ENCODE measurements at places on chromosomes 16 and 17. TPM values are rescaled to one million over a fixed set of nuclear protein-coding genes. Genes with fewer than 3 reads are reported as not detected.

DNA sequence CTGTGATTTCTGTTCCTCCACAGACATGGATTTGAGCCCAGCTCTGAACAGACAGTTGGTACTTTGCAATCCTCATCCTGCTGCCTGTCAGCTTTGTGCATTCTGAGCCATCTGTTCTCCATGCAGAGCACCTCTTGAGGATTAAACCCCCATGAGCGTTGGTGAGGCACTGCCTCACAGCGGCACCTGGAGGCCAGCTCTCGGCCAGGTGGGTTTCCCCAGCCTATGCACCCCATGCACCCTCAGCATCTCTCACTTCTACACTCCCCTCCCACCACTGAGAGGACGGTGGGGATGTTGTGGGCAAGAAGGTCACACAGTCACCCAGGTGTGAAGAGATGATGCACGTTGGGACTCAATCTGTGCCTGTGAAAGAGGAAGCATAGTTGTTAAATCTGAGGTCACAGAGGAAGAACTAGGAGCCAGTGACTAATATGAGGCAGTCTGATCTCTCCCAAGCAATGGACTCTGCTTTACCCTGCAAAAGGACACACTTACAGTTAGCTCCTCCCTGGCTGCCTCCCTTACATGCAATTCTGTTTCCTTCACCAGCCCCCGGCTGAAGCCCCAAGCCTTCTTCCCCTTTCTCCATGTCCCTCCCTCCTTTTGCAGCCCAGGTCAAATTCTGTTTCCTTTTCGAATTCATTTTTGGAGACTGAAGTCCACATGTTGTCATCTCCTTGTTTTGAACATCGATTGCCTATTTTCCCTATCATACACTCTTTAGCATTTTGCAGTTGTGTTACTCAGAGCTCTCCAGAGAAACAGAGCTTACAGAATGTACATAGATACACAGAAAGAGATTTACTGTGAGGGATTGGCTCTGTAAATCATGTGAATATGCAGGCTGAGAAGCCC is 58.5 kb downstream of the HS3ST3B1 start:
- H3K27me3 ChIP-seq, result no peaks in the 10 kb centered on the region
- peak; percentile 97 for ATAC-seq

- ATAC-seq, result peak; percentile 51
- H3K4me3 ChIP-seq, result peak overlapping the region; percentile 100
- peaks cover 30% of the 10 kb centered on the region for H3K4me1 ChIP-seq
- H3K36me3 ChIP-seq, result peaks cover 100% of the 10 kb centered on the region
- peak overlapping the region; percentile 99 for H3K27ac ChIP-seq
These were observed 98.6 kb upstream of the CHMP6 start for GRCh38 chr17:80892900-80893603.

Gene PIK3R5
- total RNA-seq, result 78.6 TPM

Gene CACNG5
- not detected for total RNA-seq

Gene TLCD2
- 1.1 TPM for total RNA-seq

DNA sequence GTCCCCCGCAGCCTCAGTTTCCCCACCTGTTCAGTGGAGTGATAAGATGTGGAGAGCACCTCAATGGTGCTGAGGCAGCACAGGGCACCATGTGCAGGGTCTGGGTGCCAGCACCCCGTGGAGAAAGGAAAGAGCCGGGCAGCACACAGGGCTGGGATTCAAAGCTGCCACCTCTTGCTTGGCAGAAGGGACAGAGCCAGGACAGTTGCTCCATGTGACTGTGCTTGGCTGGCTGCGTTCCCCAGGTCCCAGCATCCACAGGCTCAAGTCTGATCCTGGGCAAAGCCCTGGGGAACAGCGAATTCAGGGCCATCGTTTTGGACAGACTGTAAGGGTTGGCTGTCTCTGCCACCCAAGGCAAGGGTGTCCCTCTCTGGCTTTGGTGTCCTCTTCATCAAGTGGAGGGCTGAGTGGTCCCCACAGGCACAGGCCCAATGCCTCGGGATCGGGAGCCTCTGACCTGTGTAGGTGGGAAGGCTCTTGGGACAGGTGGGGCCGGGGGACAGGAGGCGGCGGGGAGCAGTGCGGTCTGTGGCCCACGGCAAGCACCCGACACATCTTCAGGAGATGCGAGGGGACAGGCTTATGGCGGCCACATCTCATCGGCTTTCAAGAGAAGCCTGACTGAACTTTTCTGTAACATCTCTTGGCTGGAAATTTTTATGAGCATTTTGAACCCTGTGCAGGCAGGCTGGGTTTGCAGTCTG is 8.5 kb downstream of the ZNF469 start:
- no peak overlapping the region for H3K27ac ChIP-seq
- H3K27me3 ChIP-seq, result peaks cover 16% of the 10 kb centered on the region
- no peak for ATAC-seq
- no peaks in the 10 kb centered on the region for H3K4me1 ChIP-seq
- no peaks in the 10 kb centered on the region for H3K36me3 ChIP-seq

GRCh38 chr17:16507918-16508533 is 16.0 kb upstream of the LRRC75A start:
- H3K4me1 ChIP-seq, result no peaks in the 10 kb centered on the region
- H3K27me3 ChIP-seq, result no peaks in the 10 kb centered on the region
- no peak overlapping the region for H3K27ac ChIP-seq
- no peak for ATAC-seq
- H3K4me3 ChIP-seq, result no peak overlapping the region

Data from activated T-helper 17 cell treated with anti-CD3 and anti-CD28 coated beads, Interleukin-2, amount 50 U/mL, for 72 hours (primary cell).